A549 (cell line): ENCODE measurements at places on chromosomes 3 and 15.
A peak's percentile ranks its signal among the peaks of the same experiment; 100 is the strongest.

DNA sequence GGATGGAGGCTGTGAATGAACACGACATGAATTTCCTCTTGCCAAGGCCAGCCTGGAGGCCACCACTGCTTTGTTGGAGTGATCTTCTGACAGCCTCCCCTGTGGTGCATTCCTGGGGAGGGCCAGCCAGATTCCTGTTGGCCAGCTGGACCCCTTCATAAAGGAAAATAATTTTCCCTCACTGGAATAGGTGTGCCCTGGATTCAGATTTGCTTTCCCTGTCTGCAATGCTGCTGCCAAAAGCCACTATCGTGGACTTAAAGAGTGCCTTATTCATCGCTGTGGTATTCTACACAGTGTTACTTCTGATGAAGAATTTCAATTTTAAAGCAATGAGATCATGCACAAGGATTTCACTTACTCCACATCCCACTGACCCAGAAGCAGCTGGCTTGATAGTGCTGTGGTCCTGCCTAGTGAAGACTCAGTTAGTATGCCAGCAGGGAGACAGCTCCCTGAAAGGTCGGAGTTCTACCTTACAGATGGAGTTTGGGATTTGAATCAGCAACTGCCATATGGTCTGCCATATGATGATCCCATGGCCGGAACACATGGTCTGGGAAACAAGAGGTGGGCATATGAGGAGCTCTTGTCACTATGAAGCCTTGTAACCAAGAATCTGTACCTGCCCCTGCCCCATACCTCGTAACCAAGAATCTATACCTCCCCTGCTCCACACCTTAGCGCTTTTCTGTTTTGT is 145.2 kb downstream of the KLF13 start:
- DNase-seq = no peak

DNA sequence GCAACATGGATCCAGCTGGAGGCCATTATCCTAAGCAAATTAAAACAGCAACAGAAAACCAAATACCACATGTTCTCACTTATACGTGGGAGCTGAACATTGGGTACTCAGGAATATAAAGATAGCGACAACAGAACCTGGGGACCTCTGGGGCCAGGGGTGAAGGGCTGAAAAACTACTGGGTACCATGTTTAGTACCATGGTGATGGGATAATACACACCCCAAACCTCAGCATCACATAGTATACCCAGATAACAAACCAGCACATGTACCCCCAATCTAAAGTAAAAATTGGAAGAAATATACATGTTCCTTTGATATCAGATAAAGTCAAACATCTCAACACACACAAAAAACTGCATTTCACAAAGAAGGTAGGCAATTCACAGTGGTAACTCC is 876.2 kb downstream of the TBL1XR1 start:
- no peak for DNase-seq

GRCh38 chr3:115651599-115651998 is 28.3 kb downstream of the GAP43 start:
- no peak for DNase-seq

- no peak for DNase-seq
Measured at GRCh38 chr15:72515591-72516389, 41.7 kb downstream of the ARIH1 start.

DNA sequence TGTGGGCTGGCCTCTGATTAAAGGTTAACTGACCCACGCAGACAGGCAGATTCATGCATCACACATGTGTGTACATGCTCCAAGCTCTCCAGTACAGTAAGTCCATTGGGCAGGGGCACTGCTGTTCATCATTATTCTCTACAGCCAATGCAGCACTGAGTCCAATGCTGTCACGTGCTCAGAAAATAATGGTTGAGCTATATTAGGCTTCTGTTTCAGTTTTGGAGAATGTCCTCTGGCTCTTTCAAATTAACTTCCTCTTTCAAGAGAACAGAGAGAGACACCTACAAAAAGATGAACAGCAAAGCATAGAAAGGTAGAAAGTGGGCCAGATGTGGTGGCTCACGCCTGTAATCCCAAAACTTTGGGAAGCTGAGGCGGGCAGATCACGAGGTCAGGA is 202.6 kb downstream of the MEX3B start:
- DNase-seq = no peak

DNA sequence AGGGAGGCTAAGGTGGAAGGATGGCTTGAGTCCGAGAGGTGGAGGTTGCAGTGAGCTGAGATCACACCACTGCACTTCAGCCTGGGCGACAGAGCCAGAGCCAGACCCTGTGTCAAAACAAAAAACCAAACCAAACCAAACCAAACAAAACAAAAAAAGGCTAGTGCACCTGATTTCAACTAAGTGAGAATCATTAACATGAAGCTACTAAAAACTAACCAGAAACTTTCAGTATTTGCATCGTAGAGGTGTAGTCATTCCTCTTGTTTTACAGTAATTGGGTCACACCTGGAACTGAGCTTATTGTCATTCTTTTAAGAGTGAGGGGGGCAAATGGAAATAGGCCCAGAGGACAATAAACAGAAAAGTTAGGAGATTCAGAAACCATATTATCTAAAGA is 58.5 kb downstream of the ST6GAL1 start:
- DNase-seq = no peak

GRCh38 chr15:65115542-65115941 is 542 bp upstream of the UBAP1L start:
- no peak for DNase-seq

DNA sequence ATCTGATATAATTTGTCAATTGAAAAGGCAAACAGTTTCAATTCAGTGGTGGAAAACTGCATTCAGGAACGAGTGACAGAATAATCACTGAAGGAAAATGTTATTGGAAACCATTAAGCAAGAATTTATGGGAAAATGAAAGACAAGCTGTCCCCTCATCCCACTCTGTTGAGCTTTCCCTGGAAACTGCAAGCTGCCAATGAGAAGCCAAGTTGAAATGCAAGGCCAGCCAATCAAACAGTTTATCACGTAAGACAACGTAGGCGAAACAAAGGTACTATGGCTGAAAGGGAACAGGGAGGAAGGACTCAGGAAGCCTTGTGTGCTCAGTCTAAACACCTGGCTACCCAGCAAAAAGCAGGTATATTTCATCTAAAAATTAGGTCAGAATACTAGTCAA is 187.9 kb upstream of the ATP10A start:
- no peak for DNase-seq

DNA sequence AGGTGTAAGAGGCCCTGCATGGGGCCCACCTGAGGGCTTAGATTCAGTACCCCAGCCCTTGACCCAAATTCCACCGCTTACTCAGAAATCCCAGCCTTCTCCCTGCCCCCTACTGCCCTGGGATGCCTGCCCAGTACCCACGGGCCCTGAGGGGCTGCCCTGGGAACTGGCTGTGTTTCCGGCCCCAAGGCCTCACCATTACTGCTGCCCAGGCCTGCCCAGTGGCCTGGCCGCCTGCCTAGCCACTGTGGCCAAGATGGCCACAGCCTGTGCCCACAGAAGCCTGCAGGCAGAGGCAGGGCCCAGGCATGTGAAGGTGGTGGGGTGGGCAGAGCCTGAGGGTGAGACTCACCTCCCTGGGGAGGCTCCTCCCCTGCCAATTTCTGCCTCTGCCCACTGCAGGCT is 6.1 kb upstream of the PRKCD start:
- no peak for DNase-seq

GRCh38 chr15:80992006-80992405 is 2.4 kb upstream of the MESD start:
- no peak for DNase-seq

- DNase-seq = no peak
Measured at GRCh38 chr3:189724356-189724755, 93.2 kb downstream of the TP63 start.

GRCh38 chr3:160226026-160226907 is 1.0 kb downstream of the C3orf80 start:
- peak; percentile 12 for DNase-seq

DNA sequence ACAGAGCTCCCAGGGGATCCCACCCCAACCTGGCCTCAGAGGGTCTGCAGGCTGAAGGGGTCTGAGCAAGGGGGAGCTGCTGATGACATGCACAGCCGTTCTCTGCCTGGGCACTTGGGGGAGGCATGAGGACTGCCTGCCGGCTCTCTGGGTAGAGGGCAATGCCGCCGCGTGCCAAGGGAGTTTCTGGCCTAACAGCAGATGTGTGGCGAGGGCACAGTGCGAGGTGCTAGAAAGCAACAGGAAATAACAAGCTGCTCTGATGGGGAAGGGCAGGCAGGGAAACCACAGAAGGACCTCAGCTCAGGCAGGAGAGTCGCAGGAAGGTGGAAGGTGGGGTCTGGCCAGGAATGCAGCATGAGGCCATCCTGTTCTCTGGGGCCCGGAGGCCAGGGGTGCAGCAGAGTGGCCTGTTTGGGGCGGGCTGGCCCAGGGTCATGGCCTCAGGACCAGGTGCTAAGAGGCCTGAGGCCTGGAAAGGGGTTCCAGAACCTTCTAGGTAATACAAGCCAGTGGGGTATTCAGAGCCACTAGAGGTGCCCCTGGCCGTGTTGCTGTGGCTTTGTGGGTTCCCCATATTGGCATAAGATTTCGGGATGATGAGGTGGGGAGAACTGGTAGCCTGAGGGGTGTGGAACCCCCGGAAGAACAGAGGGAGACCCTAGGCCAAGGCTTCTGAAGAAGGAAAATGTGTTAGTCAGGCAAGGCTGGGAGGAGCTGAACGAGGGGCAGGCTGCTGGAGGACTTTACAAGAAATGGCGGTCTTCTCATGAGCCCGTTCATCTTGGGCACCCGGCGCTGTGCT is 41.2 kb downstream of the RGMA start:
- DNase-seq = no peak

- no peak for DNase-seq
Measured at GRCh38 chr3:54034971-54035370, 87.4 kb upstream of the CACNA2D3 start.

DNA sequence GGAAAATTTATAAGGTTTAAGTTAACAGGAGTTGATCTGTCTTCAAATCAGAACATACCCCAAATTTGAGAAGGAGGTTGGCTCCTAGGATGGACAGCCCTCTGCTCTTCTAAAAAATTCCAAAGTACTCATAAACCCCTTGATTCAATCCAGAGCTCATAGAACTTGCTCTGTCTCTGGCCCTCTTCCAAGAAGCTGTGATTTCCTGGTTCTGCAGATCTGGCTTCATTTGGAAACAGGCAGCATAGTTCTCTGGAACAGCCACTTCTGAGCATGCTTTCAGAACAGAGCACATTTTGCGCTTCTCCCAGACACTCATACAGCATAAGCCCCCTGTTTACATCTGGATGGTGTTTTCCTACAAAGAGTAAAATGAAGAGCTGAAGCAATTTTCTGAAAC is 96.7 kb downstream of the KBTBD8 start:
- DNase-seq = no peak

DNA sequence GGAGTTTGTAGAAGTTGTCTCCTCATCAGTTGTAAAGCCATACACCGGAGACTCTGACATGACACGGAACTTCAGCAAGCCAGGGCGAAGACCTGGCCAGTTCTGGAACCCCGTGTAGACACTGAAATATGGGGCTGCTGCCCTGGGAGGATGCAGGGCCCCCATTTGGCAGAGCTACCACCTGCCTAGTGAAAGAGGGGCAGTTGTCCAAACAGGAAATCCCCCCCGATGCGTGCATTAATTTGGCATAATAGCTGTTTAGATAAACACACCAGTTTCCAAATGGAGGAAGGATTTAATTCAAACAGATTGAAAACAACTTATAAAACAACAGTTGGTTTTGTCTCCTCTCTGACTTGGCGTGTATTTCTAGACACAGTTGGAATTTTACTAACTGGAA is 357.2 kb downstream of the GABRG3 start:
- no peak for DNase-seq

GRCh38 chr15:67003586-67003985 is 61.8 kb upstream of the SMAD3 start:
- DNase-seq = peak; percentile 39

DNA sequence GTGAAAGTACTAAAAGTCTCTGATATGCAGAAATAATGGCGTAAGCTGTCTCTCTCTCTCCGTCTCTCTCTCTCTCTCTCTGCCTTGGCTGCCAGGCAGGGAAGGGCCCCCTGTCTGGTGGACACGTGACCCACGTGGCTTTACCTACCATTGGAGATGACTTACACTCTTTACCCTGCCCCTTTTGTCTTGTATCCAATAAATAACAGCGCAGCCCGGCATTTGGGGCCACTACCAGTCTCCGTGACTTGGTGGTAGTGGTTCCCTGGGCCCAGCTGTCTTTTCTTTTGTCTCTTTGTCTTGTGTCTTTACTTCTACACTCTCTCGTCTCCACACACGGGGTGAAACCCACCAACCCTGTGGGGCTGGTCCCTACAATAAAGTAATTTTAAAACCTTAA is 12.2 kb upstream of the TMEM40 start:
- no peak for DNase-seq

GRCh38 chr3:71111784-71112440 is 471.6 kb downstream of the FOXP1 start:
- peak; percentile 79 for DNase-seq

DNA sequence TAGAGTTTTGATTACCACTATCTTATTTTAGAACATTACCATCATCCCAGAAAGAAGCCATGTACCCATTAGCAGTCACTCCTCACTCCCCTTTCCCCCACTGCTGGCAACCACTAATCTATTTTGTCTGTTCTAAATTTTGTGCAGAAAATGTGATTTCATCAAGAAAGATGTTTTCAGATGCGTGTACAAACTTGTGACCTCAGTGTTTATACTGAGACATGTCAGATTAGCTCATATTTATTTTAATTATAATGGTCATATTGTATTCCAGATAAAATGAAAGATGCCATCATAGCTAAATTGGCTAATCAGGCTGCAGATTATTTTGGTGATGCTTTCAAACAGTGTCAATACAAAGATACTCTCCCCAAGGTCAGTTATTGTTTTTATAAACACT is 27.8 kb downstream of the PDCD6IP start:
- no peak for DNase-seq

GRCh38 chr3:53196575-53197407 is 35.8 kb downstream of the PRKCD start:
- DNase-seq = no peak

GRCh38 chr3:49805367-49805782 is 2.3 kb downstream of the INKA1 start:
- no peak for DNase-seq

GRCh38 chr3:133383175-133383574 is 16.7 kb upstream of the BFSP2 start:
- DNase-seq = no peak
